Thoracic aorta (tissue), 2 donors: ENCODE measurements at places on chromosomes 7 and 10. TPM values are rescaled to one million over a fixed set of nuclear protein-coding genes. Genes with fewer than 3 reads are reported as not detected.

GRCh38 chr10:92492748-92493240, 81.1 kb downstream of the IDE start:
- H3K27ac ChIP-seq: no peak overlapping the region
- no peaks in the 10 kb centered on the region for H3K4me1 ChIP-seq
- peaks cover 18% of the 10 kb centered on the region for H3K36me3 ChIP-seq
- no peak overlapping the region for H3K4me3 ChIP-seq

The AZGP1 gene
- total RNA-seq: not detected

DNA sequence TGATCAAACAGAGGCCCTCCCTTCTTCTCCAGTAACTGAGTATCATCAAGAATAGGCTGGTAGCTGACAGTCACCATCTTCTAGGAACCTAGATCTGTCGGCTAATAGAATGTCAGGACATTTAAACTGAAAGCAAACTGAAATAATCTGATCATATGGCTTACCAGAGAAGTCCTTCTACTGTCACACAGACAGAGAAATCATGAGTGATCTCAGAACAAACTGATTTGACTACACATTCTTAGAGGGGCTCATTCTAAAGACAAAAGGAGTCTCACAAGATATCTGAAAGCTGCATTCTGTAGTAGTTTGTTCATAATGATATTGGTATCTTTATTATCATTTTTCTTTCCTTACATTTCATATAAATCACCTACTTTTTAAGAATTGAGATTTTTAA, 130.9 kb upstream of the ADCY1 start:
- H3K36me3 ChIP-seq: no peaks in the 10 kb centered on the region
- H3K27ac ChIP-seq: no peak overlapping the region
- H3K27me3 ChIP-seq: no peaks in the 10 kb centered on the region
- no peaks in the 10 kb centered on the region for H3K4me1 ChIP-seq
- H3K4me3 ChIP-seq: no peak overlapping the region
- no peak for DNase-seq

GRCh38 chr10:73480158-73480557, 15.7 kb downstream of the PPP3CB start:
- peaks cover 5% of the 10 kb centered on the region for H3K4me1 ChIP-seq
- DNase-seq: no peak
- no peaks in the 10 kb centered on the region for H3K27me3 ChIP-seq
- H3K27ac ChIP-seq: no peak overlapping the region

DNA sequence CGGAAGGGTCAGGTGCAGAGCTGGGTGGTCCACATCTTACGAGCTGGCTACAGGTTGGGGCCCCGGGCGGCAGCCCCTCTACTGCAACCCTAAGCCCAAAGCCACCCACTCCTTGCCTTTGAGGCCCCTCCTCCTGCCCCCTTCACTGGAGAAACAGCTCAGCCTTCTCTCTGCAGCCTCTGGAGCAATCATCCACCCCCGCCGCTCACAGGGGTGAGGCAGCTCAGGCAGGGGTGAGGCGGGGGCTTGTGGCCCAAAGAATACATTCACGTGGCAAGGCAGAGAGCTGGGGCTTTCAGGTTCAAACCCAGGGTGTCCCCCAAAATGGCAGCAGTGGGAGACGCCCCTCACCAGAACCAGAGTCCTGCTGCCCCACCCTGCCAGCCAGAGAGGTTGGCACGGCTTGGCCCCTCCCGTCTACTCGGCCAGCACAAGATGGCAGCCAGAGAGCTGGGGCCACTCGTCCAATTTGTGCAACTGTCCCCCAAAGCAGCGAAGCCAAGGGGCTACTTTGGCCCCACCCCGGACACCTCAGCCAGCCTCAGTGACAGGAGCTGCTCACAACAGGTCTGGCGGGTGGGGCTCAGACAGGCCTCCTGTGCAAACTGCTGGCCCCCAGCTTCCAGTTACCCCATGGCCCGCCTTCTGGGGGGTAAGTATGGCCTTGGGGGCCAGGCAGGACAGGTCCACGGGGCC, 7.2 kb downstream of the GNB2 start:
- peaks cover 8% of the 10 kb centered on the region for H3K4me1 ChIP-seq
- no peak overlapping the region for H3K4me3 ChIP-seq
- no peaks in the 10 kb centered on the region for H3K27me3 ChIP-seq
- H3K27ac ChIP-seq: peak overlapping the region; percentile 43
- DNase-seq: no peak

DNA sequence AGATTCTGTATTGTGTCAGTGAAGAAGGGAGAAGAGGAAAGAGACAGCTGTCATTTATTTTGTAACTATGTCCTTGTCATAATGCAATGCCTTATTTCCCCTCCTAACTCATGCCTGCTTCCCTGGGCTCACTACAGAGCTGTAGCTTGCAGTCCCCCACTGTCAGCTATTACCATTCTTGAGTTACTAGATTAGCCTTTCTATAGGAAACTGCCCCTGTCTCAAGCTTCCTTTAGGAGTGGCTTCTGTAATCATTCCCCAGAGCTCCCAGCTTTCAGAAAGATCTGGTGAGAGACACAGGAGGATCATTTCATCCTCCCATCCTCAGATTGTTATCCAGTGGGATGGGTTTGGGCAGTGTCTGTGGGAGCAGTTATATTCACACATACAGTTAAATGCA, 32.4 kb upstream of the SMKR1 start:
- no peaks in the 10 kb centered on the region for H3K27me3 ChIP-seq
- no peak overlapping the region for H3K4me3 ChIP-seq
- H3K27ac ChIP-seq: no peak overlapping the region
- no peaks in the 10 kb centered on the region for H3K4me1 ChIP-seq
- no peaks in the 10 kb centered on the region for H3K36me3 ChIP-seq

- no peak overlapping the region for H3K27ac ChIP-seq
- H3K27me3 ChIP-seq: no peaks in the 10 kb centered on the region
- no peaks in the 10 kb centered on the region for H3K4me1 ChIP-seq
- H3K36me3 ChIP-seq: no peaks in the 10 kb centered on the region
- no peak for DNase-seq
- H3K4me3 ChIP-seq: no peak overlapping the region
Measured at GRCh38 chr10:25557136-25557535, 376.9 kb upstream of the MYO3A start.

DNA sequence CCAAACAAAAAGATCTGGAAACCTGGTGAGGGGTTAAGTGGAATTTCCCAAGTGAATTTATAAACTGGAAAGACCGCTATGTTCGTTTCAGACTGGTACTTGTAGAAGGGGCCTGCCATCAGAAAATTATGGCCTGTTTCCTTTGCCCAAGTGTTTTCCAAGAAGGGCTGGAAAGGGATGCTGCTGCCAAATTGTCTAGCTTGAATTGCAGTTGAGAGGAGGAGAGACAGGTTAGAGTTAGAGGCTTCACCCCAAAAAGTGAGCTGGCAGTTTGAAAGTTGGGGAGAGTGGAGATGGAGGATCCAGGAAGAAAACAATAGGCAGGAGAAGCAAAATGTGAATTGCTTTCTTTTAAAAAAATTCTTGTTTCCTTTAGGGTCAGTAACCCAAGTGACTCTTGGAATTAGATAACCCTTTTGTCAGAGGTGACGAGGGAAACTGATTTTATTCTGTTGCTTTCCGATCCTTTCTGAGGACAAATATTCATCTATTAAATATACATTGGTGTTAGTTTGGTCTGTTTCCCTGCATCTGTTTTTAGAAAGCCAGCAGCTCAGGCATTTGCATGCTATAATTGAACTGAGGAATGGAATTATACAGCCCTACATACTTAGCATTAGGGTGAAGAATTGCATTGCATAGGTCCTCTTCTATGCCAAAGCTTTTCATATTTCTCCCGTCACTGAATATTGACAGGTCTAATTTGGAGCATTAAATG, 82.5 kb upstream of the PRR15 start:
- no peaks in the 10 kb centered on the region for H3K27me3 ChIP-seq
- H3K36me3 ChIP-seq: no peaks in the 10 kb centered on the region
- H3K4me1 ChIP-seq: peaks cover 14% of the 10 kb centered on the region
- peak overlapping the region; percentile 51 for H3K4me3 ChIP-seq

The KCTD7 gene
- total RNA-seq: 24.5 TPM

The WNT2 gene
- total RNA-seq: 17.1 TPM

The SFXN3 gene
- total RNA-seq: 136 TPM

The OPN1SW gene
- total RNA-seq: not detected

The ZNF107 gene
- 5.6 TPM for total RNA-seq

GRCh38 chr10:74652664-74653063, 173.7 kb upstream of the KAT6B start:
- H3K27ac ChIP-seq: no peak overlapping the region
- DNase-seq: no peak
- H3K4me3 ChIP-seq: no peak overlapping the region
- no peaks in the 10 kb centered on the region for H3K36me3 ChIP-seq
- no peaks in the 10 kb centered on the region for H3K27me3 ChIP-seq
- no peaks in the 10 kb centered on the region for H3K4me1 ChIP-seq

The TBX20 gene
- total RNA-seq: 3.4 TPM

DNA sequence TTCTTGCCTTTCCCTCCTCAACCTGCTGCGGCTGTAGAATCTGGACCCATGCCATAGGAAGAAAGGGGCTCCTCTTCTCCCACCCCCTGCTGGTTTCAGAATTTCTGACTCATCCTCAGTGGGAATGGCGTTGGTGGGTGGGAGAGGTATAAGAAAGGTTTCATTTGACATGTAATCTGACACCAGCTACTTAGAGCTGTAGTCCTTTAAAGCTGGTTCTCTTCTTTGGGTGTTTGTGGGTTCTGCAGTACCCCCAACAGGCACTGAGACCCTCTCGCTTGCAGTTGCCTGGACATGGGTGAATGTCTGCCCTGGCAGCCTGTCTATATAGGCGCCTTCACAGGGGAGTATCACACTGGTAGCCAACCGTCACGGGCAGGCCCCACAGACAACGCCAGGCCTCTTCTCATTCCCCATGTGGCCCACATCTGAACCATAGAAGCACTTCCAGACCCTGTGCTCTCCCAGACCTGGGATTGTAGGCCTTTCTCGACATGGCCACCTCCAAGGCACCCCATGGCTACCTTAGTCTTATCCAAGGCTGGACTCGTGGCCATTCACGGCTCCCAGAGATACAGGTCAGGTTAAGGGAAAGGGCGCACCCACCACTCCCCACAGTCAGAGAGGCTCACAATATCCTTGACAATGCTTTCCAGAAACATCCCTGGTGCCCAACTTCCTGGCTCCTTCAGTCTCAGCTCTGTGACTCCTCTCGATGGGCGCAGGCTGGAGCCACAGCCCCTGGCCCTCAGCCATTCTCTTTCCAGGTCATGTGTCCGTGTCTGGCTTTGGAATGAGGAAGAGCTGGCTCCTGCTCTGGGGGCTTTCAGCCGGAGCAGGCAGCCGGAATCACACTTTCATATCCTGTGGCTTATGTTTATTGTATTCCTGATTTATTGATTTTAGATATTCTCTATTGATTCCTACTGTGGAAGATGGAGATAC, 17.5 kb downstream of the ZNF862 start:
- peaks cover 25% of the 10 kb centered on the region for H3K36me3 ChIP-seq
- no peak overlapping the region for H3K27ac ChIP-seq
- no peaks in the 10 kb centered on the region for H3K4me1 ChIP-seq
- DNase-seq: no peak
- H3K27me3 ChIP-seq: no peaks in the 10 kb centered on the region

DNA sequence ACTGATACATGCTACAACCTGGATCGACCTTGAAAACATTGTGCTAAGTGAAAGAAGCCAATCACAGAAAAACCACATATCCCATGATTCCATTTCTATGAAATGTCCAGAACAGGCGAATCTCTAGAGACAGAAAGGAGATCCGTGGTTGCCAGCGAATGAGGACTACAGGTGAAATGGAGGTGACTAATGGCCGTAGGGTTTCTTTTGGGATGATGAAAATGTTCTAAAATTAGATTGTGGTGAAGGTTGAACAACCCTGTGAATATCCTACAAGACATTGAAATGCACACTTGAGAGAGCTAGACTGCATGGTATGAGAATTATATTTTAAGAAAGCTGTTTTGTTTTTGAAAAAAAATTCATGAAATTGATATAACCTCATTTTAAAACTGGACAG, 188.5 kb upstream of the PLXNA4 start:
- H3K36me3 ChIP-seq: no peaks in the 10 kb centered on the region
- no peak overlapping the region for H3K27ac ChIP-seq
- no peak overlapping the region for H3K4me3 ChIP-seq
- H3K4me1 ChIP-seq: no peaks in the 10 kb centered on the region

GRCh38 chr10:18399158-18399557, 252.2 kb downstream of the NSUN6 start:
- H3K4me1 ChIP-seq: peaks cover 2% of the 10 kb centered on the region
- no peak for DNase-seq
- H3K27ac ChIP-seq: no peak overlapping the region
- H3K36me3 ChIP-seq: no peaks in the 10 kb centered on the region
- no peaks in the 10 kb centered on the region for H3K27me3 ChIP-seq
- no peak overlapping the region for H3K4me3 ChIP-seq
